ENCODE measurements at places on chromosomes 12 and 14.

DNA sequence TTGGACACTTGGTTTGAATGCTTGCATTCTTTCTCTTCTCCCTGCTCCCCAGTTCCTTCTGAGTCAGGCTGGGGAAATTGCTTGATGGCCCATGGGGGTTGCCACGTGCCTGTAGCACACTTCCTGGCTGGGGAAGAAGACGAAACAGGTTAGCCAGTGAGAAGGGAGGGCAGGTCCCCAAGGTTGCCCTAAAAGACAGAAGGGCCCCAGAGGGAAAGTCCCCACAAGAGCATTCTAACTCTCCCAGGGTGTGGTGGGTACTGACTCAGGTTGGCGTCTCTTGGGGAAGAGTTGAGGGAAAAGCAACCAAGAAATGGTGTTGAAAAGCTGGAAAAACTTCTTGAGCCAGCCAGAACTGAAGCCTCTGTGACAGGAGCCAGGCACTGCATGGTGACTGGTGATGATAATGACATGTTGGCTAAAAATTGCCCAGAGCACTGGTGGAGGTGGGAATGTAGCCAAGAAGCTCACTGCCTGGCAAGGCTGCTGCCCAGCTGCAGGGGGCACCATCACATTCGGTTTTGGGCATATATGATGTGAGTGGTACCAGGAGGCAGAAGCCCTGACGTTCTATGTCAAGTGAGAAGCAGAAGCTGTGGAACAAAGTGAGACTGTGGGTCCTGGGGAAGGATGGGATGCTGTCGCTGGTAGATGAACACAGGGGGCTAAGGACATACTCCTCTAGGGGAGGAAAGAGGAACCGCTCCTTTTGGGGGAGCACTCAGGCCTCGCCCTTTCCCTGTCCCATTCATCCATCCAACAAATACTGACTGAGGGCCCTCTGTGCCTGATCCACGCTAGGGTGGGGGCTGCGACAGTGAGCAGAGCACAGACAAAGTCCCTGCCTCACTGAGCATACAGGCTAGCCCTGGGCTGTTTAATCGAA lies 8.1 kb upstream of the RABGGTA start:
- DNase-seq: no peak

DNA sequence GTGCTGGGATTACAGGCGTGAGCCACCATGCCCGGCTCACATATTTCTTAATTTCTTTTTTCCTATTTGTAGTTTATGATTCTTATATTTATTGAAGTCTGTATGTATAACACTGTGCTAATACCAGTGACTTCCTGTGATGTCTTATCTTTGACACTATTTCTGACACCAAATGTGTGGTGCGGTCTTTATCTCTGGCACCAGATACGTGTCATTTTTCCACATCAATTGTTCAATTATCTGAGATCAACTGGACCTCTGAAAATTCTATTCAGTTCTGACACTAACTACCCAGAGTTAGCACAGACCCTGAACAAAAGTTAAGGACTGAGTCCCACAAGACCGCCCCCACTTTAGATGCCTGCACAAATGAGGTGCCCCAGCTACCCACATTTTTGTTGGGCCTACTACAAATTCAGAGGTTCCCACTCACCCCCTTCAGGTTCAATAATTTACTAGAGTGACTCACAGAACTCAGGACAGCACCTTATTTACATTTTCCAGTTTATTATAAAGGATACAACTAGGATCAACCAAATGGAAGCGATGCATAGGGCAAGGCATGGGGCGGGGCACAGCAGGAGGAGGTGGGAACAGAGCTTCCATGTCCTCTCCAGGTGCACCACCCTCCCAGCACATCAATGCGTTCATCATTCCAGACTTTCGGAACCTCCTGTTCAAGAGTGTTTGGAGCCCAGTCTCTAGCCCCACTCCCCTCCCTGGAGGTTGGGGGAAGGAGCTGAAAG lies 11.6 kb upstream of the SRSF9 start:
- DNase-seq: no peak

GRCh38 chr12:43758247-43758727 lies 303 bp downstream of the PUS7L start:
- DNase-seq: peak; percentile 92

- DNase-seq: no peak
Observed at GRCh38 chr14:59236195-59236594, 47.7 kb downstream of the DAAM1 start.

DNA sequence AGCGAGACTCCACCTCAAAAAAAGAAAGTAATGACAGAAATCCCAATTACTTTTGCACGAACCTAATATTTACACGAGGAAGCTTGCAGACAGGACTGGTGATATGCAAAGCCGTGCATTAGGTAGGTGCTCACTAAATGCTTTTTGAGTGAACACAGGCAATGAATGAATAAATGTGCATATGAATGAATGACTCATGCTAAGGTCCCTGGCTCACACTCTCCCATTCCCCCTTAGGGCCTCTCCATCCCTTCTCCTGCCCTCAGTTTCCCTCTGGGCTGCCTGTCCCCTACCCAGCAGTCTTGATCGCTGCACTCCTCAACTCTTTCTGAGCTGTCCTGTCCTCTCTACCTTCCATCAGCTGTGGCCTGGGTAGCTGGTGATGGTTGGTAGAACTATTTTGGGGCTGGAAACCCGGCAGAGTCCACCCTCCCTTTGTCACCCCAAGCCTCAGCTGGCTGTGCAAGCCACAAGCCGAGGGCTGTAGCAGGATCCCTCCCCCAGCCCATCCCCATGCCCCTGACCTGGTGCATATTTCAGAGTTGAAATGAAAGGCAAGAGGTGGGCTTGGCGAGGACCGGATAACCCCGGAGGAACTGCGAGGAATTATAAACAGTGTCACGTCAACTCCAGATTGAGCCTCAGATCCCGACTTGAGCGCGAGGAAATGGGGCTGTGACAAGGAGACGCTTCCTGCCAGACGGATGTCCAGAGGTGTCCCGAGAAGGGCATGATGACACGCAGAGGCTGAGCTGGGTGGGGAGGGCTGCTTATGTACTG lies 191.7 kb upstream of the GSC start:
- peak; percentile 79 for DNase-seq

DNA sequence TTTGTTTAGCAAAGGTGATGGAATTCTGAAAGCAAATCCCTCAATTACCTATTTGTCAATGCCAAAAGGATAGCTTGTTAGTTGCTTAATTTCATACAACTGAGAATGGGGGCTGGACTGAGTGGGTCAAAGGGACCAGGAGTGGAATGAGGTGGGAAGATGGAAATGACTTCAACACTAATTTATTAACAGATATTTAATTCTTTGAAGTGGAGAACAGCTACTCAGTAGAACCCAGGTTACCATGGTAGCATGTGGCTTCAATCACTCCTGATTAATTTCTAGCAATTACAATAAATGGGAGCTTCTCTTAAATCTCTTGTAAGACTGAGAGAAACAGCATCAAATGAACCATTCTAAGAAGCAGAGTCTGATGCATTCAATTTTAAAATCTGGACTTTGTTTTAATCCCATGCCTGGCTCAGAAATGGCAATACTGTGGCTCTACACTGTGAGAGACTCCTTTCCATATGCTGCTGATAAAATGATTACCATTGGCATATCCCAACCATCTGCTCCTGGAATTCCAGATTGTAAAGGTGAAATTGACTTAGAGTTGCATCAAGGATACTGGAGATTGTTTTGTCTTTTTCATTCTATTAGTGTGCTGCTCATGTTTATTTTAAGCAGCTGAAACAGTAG lies 607.8 kb downstream of the SNAPC1 start:
- no peak for DNase-seq

DNA sequence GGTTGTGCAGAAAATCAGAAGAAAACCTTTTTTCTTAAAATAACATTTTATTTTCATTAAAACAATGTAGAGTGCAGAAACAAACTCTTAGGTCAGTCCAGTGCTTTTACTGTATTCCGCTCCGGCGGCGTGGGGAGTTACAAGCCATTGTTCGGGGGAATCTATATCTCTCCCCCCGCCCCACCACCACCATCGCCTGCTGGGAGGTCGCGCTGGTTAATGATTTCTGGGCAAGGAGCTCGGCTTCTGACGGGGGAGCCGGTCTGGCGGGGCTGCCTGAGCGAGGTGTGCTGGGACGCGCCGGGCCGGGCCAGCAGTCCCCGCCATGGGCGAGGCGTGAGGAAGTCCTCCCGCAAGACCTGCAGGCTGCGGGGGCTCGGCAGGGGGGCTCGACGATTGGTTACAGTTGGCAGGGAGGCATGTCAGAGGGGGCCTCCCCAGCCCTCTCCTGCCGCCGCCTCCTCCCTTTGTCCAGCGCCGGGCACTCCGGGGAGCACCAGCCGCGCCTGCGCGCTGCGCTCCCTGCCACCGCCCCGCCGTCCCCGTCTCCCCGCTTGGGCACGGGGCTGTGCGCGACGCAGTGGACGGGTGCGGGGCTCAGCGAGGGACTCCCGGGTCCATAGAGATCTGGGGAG lies 1.0 kb upstream of the DUSP6 start:
- no peak for DNase-seq

- no peak for DNase-seq
Observed at GRCh38 chr14:34122081-34122480, 171.2 kb upstream of the EGLN3 start.

- DNase-seq: no peak
Observed at GRCh38 chr12:50251619-50252252, 31.6 kb downstream of the LIMA1 start.

DNA sequence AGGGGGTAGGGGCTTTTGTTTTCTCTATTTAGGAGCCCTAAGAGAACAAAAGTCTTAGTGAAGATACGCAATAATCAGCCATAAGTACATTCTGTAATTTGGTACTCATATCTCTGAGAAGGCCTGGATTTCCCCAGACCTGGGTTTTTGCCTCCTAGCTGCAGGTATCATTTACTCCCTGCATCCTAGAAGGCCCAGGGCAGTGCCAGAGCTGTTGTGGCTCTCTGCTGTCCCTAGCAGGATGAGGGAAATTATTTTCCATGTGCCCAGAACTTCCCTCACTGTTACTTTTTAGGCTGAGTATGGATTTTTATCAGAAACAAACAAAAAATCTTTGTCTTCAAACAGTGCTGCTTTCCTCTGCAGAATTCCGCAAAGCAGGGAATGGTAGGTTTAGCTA lies 192.5 kb upstream of the SYT1 start:
- no peak for DNase-seq

DNA sequence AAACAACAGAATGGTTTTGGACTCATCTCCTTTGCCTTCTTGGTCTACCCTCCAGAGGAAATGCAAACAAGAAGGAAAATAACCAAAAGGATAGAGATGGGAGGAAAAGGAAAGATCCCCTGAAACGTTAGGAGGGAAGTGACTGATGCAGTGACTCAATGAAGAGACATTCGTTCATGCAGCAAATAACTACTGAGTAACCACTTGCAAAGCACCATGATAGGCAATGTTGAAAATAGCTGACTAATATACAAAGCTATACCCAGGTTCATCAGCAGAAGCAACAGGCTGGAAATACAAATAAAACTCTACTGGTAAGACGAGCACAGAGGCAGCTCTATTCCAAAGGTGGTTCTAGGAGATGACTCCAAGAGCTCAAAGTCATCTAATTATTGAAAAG lies 41.8 kb downstream of the R3HDM2 start:
- DNase-seq: no peak

- no peak for DNase-seq
Observed at GRCh38 chr12:52952076-52952801, 3.3 kb downstream of the KRT18 start.

GRCh38 chr12:123150275-123150743 lies 581 bp downstream of the PITPNM2 start:
- no peak for DNase-seq

- no peak for DNase-seq
Observed at GRCh38 chr14:29925736-29926135, 1.9 kb downstream of the PRKD1 start.

DNA sequence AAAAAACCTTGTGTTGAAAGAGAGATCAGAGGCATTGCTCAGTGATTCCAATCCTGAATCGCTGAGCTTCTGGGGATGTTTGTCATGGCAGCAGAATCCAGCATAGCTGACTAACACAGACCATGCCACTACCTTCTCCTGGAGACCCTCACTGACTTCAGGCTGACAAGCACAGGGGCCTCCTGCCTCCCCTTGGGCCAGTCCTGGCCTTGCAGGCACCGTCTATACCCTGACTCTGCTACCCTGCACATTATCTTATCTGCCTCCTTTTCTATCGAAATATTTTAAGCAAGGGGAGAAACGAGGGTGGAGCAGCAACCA lies 139.8 kb downstream of the KIF26A start:
- DNase-seq: no peak

DNA sequence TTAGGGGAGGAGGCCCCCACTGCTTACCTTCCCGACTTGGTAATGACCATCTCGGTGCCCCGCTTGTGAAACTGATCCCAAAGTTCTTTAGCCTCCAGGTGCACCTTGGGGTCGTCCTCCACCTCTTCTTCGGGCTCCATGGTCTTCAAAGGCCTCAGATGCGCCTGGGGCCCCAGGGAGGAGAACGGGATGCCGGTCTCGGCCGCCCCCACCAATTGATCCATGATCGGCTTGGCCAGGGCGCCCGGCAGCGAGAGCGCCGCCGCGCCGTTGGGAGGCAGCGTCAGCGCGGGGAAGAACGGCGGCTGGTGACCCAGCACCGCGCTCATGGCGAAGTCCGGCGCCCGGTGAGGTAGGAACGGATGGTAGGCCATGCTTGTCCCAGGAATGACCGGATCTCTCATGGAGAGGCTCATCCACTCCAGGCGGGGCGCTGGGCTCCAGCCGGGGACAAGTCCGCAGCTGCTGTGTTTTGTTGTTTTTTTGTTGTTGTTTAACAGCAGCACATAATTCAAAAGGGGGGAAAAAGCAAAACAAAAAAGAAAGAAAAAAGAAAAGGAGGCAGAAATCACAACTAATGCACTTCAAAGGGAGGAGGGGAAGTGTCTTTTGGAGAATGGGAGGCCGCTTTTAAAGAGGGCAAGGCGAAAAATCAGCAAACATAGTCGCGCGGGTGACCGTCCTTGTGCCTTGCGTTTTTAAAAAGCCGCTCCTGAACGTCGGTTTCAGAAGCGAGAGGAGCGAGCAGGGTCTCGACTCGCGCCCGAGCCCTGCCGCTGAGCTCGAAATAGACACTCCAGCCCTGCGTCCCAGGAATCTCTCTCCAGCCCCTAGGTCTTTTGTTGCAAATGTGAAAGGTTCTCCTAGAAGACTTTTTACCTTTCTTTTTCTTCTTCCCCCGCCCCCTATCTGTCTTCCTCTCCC lies 928 bp downstream of the TBX3 start:
- no peak for DNase-seq

DNA sequence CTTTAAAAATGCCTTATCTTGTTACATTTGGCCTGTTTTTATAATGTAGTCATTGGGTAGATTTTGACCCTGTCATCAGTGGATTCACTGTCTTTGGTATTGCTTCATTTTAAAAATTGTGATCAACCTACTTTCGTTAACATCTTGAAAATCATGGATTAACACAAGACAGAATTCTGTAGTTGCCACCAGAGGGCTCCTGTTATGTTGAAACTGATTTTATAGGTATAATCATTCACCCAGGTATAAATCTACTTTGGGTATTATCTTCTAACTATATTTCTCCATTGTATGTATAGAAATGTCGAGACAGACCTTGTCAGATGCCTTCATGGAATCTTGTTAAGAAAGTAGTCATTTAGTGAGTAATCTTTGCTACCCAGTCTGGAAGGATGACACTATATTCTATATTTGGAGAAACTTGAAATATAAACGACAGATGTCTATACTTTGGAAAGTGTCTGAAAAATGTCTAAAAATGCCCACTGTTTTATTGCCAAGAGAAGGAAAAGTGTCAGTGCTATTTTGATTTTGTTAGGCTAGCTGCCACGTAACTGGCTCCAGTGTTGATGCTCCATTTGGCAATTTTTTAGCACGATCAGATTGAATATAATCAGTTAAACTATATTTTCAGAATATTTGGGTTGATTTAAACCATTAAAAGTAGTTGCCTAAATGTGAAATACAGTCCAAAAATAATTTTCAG lies 129.4 kb downstream of the PELI2 start:
- no peak for DNase-seq

GRCh38 chr14:24426912-24427536 lies 2.4 kb downstream of the CBLN3 start:
- DNase-seq: peak; percentile 86

GRCh38 chr14:25150934-25151790 lies 101.2 kb upstream of the STXBP6 start:
- DNase-seq: no peak

All from vagina (tissue), 2 donors.